ENCODE measurements at places on chromosomes 7 and 10. TPM values are rescaled to one million over a fixed set of nuclear protein-coding genes. Genes with fewer than 3 reads are reported as not detected.

CRCP gene
- total RNA-seq = 22.8 TPM

AKR1C4 gene
- not detected for total RNA-seq

EZH2 gene
- total RNA-seq = 11.0 TPM

OR13A1 gene
- not detected for total RNA-seq

CASD1 gene
- total RNA-seq = 13.8 TPM

CALCR gene
- total RNA-seq = 0.20 TPM

EN2 gene
- 0.15 TPM for total RNA-seq

STEAP2 gene
- total RNA-seq = not detected

DPYSL4 gene
- 19.9 TPM for total RNA-seq

VWA2 gene
- not detected for total RNA-seq

MBL2 gene
- not detected for total RNA-seq

FAM25A gene
- not detected for total RNA-seq

GIMAP8 gene
- not detected for total RNA-seq

FBXO24 gene
- total RNA-seq = 0.82 TPM

ZNF727 gene
- not detected for total RNA-seq

C10orf105 gene
- total RNA-seq = not detected

SEMA3D gene
- total RNA-seq = 2.0 TPM

TAC1 gene
- total RNA-seq = not detected
